GM13977 (cell line): ENCODE measurements at places on chromosomes 6 and 20.
A peak's percentile ranks its signal among the peaks of the same experiment; 100 is the strongest.

DNA sequence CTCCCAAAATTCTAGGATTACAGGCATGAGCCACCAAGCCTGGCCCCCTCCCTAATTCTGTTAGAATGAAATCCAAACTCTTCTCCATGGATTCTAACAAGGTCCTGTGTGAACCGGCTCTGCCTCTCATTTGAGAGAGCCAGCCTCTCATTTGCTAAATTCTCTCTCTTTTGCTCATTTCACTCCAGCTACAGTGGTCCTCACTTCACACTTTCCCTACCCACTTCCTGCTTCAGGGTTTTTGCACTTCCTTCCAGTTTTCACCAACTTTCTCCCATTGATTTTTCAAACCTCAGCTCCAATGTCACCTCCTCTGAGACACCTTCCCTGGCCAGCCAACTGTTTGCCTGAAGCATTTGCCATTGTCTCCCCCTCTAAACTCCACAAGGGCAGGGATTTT lies 5.1 kb downstream of the COX4I2 start:
- no peak for DNase-seq

DNA sequence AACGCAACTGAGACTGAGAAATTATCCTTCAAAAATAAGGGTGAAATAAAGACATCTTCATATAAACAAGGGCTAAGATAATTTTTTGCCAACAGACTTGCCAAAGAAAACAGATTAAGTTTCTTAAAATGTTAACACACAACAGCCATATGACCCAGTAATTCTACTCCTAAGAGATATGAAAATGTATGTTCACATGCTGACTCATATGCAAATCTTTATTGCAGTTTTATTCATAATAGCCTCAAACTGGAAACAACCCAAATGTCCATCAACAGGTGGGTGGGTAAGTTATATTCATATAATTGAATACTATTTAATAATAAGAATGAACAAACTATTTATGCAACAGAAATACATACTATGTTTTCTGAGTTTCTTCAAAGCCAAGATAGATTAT lies 140.1 kb downstream of the REV3L start:
- DNase-seq: no peak

GRCh38 chr6:146850981-146851380 lies 252.2 kb downstream of the ADGB start:
- no peak for DNase-seq

GRCh38 chr6:15536198-15536955 lies 126.5 kb downstream of the DTNBP1 start:
- no peak for DNase-seq

DNA sequence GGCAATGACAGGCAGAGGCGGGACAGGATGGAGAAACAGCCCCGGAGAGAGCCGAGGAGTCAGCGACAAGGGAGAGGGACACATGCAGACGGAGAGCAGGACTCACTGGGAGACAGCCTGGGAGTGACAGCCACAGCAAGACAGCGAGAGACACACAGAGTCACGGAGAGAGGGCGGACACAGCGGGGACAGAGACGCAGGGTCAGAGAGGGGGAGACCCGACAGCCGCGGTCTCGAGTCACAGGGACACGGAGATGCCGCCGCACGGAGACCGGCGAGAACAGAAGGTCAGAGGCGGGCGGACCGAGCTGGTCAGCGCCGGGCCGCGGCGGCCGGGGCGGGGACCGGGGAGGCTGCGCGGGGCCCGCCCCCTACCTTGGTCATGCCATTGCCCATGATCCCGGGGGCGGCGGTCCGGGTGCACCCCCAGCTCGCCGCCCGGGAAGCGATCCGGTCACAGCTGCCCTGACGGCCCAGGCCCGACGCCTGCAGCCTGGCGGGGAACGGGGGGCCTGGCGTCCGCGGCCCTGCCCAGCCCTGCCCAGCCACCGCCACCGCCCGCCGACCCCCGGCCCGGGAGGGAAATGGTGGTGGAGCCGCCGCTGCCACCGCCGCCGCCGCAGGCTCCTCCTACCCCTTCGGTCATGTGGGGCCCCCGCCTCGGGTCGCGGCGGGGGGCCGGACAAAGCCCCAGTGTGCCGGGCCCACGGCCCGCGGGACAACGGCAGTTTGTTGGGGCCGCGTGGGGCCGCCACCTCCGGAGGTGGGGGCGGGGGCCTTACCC lies at the start of the genes DUSP15 and TTLL9:
DUSP15 (minus strand) TSS at position 586 of the 784 bp plus-strand sequence; CDS start at position 396, 190 bp downstream.
TTLL9 (plus strand) TSS at position 693 of the 784 bp plus-strand sequence. CDS start 493 bp downstream, outside the sequence.
- peak; percentile 58 for DNase-seq

DNA sequence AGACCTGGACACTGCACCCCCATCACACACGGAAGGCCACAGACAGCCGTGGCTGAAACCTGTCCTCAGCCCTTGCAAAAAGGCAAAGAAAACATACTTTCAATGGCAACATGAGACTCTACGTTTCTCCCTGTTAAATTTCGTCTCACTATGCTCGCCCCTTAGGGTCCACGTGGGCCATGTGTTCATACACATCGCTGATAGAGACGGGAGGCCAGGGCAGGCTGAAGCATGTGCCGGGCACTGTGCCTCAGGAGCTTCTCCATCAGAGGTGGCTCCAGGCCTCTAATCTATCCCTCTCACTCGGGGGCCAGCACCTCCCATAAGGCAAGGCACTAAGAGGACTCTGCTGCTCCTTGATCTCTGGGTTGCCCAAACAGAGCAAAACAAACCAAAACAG lies 17.5 kb downstream of the PXDC1 start:
- DNase-seq: no peak

DNA sequence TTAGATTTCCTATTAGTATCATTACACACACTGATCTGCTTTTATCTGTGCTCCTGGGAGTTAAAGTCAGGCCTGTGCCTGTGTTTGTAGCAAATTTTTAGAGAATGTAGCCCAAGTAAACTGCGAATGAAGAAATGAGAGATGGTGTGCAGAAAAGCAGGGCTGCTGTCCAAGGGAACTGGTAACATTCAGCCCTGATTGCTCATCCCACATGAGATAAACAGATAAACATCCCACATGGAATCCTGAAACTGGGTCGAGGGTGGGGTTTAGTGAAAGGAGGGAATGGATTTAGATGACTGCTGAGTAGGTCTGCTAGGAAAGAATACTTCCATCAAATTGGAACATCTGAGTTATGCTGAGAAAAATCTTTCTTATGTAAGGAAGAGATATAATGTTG lies 69.1 kb downstream of the GRIK2 start:
- DNase-seq: no peak

DNA sequence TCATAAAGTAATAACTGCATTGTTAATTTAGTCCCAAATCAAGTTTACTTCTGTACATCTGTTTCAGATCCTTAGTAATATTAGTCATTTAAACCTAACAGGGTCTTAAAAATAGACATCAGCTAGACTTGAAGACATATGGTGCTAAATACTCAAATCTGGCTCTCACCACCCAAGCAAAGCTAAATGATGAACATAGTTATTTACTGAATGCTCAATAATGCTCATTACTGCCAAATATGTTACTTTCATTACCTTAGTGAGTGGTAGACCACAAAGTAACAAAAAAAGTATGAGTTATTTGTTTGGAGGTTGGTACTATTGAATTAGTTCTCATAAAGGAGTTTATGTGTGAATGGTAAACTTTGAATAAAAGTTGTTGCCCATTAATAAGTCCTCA lies 502.1 kb downstream of the PKHD1 start:
- DNase-seq: no peak

GRCh38 chr20:2279253-2279779 lies 16.5 kb upstream of the TGM3 start:
- no peak for DNase-seq

- no peak for DNase-seq
Observed at GRCh38 chr20:50226093-50226974, 35.7 kb downstream of the CEBPB start.

DNA sequence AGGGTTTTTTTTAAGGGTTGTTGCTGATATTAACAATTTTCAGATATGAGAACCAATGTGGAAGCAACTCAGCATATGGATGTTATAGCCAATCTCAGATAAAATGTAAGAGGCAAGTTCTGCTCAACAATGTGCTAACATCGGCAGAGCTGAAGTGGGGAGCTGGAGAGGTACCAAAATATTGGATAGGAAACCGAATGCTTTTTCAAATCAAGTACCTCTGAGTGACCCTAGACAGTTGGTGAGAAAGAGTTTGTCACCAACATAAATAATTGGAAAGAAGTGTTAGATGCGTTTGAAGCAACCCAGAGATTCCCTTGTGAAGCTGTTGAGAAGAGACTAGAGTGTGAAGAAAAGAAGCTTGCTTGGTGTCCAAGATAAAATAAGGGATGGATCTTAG lies 140.7 kb downstream of the SOX4 start:
- DNase-seq: no peak

DNA sequence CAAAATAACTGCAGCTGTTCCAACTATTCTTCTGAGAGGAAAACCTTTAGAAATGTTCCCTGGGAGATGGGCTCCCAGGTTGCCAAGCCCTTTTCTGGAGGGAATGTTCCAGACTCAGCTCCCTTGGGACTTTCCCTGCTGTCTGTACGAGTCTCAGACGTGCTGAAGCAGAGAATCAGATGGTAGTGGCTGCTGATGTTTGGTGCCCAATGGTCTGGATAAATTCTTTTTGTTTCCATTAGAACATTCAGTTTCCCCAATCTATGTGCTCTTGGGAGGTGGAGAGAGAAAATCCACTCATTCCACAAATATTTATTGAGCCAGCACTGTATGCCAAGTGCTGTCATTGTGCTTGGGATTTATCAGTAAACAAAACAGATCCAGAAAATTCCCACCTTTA lies 40.0 kb downstream of the SNHG17 start:
- no peak for DNase-seq

- no peak for DNase-seq
Observed at GRCh38 chr6:161013695-161014094, 22.1 kb downstream of the MAP3K4 start.
